ENCODE measurements at places on chromosomes 5 and 9.

GRCh38 chr5:74031536-74031935, 405.5 kb downstream of the ARHGEF28 start:
- no peaks in the 10 kb centered on the region for H3K36me3 ChIP-seq
- no peak overlapping the region for H3K4me3 ChIP-seq
- peaks cover 6% of the 10 kb centered on the region for H3K4me1 ChIP-seq
- no peaks in the 10 kb centered on the region for H3K27me3 ChIP-seq
- no peak overlapping the region for H3K27ac ChIP-seq

DNA sequence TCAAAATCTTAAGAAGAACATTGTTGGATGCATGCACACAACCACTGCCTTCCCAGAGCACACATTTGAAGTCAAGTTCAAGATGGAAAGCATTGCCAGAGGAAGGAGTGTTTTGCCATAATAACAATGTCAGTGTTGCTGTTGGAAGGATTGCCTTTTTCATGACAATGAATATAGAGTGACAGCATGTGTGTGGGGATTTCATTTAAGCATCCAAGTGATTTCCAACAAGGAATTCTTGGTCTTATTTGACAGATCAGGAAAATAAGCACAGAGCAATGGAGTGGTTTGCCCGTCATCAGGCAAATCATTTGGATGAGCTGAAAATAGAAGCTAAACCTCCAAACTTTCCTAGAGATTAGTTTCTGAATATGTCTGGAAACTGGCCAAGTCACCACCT, 140.0 kb upstream of the RAI14 start:
- peaks cover 12% of the 10 kb centered on the region for H3K4me1 ChIP-seq
- no peaks in the 10 kb centered on the region for H3K27me3 ChIP-seq
- H3K27ac ChIP-seq, result no peak overlapping the region
- H3K4me3 ChIP-seq, result no peak overlapping the region

GRCh38 chr9:104775574-104775936, 11.6 kb downstream of the NIPSNAP3B start:
- no peak for DNase-seq
- no peak overlapping the region for H3K4me3 ChIP-seq
- H3K4me1 ChIP-seq, result no peaks in the 10 kb centered on the region
- no peaks in the 10 kb centered on the region for H3K27me3 ChIP-seq
- no peaks in the 10 kb centered on the region for H3K36me3 ChIP-seq

GRCh38 chr5:21802869-21803490, 1050.2 kb downstream of the CDH12 start:
- no peaks in the 10 kb centered on the region for H3K4me1 ChIP-seq
- no peak overlapping the region for H3K4me3 ChIP-seq
- DNase-seq, result no peak
- no peaks in the 10 kb centered on the region for H3K27me3 ChIP-seq
- H3K36me3 ChIP-seq, result no peaks in the 10 kb centered on the region

GRCh38 chr5:157059891-157060290, 975 bp upstream of the HAVCR1 start:
- H3K36me3 ChIP-seq, result no peaks in the 10 kb centered on the region
- H3K27me3 ChIP-seq, result no peaks in the 10 kb centered on the region
- peak overlapping the region; percentile 29 for H3K27ac ChIP-seq
- H3K4me3 ChIP-seq, result no peak overlapping the region
- peaks cover 11% of the 10 kb centered on the region for H3K4me1 ChIP-seq
- DNase-seq, result peak; percentile 47

- no peak overlapping the region for H3K27ac ChIP-seq
- no peaks in the 10 kb centered on the region for H3K4me1 ChIP-seq
- H3K27me3 ChIP-seq, result no peaks in the 10 kb centered on the region
- H3K4me3 ChIP-seq, result no peak overlapping the region
- DNase-seq, result no peak
Measured at GRCh38 chr9:21527579-21527978, 45.5 kb upstream of the IFNE start.

DNA sequence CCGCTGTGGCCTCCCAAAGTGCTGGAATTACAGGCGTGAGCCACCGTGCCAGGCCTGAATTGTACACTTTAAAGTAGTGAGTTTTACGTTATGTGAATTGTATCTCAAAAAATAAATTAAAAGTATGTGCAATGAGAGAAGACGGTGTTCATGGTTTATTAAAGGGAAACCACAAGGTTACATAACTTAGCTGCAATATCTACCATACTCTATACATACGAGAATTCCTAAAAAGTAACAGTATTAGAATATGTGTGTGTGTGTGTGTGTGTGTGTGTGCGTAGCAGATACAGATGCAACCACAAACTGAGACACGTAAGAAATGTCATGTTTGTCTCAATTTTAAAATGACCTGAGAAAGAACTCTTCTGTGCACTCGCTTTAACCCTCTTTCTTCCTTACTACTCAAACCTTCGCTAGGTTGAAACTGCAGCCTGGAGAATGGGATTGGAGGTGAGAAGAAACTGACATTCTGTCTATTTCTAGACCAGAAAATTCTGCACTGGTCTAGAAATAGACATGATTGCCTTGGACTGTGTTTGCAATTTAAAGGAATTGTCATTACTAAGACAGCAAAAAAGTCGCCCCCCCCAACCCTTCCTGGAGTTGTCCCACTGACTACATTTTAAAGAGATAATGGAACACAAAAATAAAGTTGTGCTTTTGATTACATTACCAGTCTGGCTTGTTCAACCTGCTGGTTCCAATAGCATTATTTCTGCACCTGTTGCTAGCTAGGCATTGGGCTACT, 167.0 kb downstream of the RGS3 start:
- H3K4me3 ChIP-seq, result no peak overlapping the region
- no peak for DNase-seq
- no peaks in the 10 kb centered on the region for H3K36me3 ChIP-seq

GRCh38 chr9:84122572-84122971, 142.0 kb downstream of the RMI1 start:
- no peaks in the 10 kb centered on the region for H3K27me3 ChIP-seq
- H3K4me3 ChIP-seq, result no peak overlapping the region
- H3K4me1 ChIP-seq, result no peaks in the 10 kb centered on the region
- H3K36me3 ChIP-seq, result no peaks in the 10 kb centered on the region
- DNase-seq, result no peak

- H3K27ac ChIP-seq, result no peak overlapping the region
- no peak overlapping the region for H3K4me3 ChIP-seq
- DNase-seq, result no peak
- H3K27me3 ChIP-seq, result no peaks in the 10 kb centered on the region
- no peaks in the 10 kb centered on the region for H3K4me1 ChIP-seq
- no peaks in the 10 kb centered on the region for H3K36me3 ChIP-seq
Measured at GRCh38 chr5:3027185-3027865, 275.8 kb upstream of the IRX2 start.

GRCh38 chr5:127777957-127778356, 74.8 kb downstream of the CCDC192 start:
- H3K27ac ChIP-seq, result no peak overlapping the region
- no peaks in the 10 kb centered on the region for H3K4me1 ChIP-seq
- no peaks in the 10 kb centered on the region for H3K27me3 ChIP-seq
- no peak overlapping the region for H3K4me3 ChIP-seq

DNA sequence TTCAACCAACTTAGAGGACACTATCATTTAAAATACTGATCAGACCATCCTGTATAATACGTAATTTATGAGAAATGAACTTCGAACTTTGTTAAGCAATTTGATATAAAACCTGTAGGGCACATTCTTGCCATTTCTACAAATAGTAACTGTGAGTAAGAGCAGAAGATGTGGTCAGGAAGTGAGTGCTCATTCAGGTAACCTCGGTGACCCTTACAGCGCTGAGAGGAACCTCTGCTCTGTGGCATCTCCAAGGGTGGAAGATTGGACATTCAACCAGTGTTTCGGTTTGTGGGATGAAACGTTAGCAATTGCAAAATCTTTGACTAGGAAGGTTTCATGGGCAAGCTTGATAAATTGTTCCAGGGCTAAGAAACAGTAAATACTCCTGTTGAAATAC, 194.8 kb upstream of the IRX2 start:
- H3K27me3 ChIP-seq, result no peaks in the 10 kb centered on the region
- H3K36me3 ChIP-seq, result no peaks in the 10 kb centered on the region
- H3K4me1 ChIP-seq, result no peaks in the 10 kb centered on the region
- no peak overlapping the region for H3K4me3 ChIP-seq
- no peak for DNase-seq
- no peak overlapping the region for H3K27ac ChIP-seq

DNA sequence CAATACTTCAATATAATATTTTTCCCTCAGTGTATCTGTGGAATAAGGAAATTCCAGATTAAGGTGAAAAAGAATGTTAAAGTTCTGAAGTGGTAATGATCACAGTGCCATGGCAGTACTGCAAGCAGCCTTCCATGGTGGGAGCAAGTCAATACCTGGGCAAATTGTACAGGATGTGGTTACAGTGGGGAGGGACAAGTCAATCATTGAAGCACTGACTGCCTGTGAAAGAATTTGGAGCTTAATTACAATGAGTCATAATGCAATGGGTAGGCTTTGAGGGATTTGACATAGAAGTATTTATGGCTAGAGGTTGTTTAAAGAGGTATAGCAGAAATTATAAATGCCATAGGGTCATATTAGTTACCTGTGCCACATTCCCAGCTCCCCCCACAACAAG, 786.5 kb upstream of the ACO1 start:
- no peak overlapping the region for H3K4me3 ChIP-seq
- H3K27me3 ChIP-seq, result no peaks in the 10 kb centered on the region
- H3K27ac ChIP-seq, result no peak overlapping the region
- H3K36me3 ChIP-seq, result no peaks in the 10 kb centered on the region

- no peak for DNase-seq
- H3K27me3 ChIP-seq, result no peaks in the 10 kb centered on the region
- no peak overlapping the region for H3K27ac ChIP-seq
- H3K4me1 ChIP-seq, result no peaks in the 10 kb centered on the region
- H3K4me3 ChIP-seq, result no peak overlapping the region
- no peaks in the 10 kb centered on the region for H3K36me3 ChIP-seq
Measured at GRCh38 chr5:7541898-7542297, 146.0 kb downstream of the ADCY2 start.

GRCh38 chr9:98241357-98242300, 13.8 kb downstream of the TBC1D2 start:
- H3K4me3 ChIP-seq, result no peak overlapping the region
- H3K27ac ChIP-seq, result no peak overlapping the region
- peaks cover 3% of the 10 kb centered on the region for H3K36me3 ChIP-seq

GRCh38 chr9:135521608-135522095, 412 bp downstream of the LCN1 start:
- no peak overlapping the region for H3K4me3 ChIP-seq
- no peaks in the 10 kb centered on the region for H3K27me3 ChIP-seq
- H3K36me3 ChIP-seq, result no peaks in the 10 kb centered on the region
- no peaks in the 10 kb centered on the region for H3K4me1 ChIP-seq

DNA sequence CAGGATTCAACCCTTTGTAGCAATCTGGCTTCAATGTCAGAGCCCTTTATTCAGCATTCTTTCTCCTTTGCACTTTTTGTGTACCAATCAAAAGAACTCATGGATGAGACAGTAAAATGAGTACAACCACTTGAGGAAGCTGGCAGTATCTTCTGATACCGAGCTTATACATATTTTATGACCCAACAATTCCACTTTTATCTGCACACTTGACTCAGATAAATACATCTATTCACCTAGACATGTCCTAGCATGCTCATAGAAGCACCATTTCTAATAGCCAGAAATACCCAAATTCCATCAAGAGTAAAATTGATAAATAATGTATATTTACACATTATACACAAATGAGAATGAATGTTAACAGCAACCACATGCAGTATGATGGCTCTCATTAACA, 111.2 kb upstream of the PTGER4 start:
- no peaks in the 10 kb centered on the region for H3K4me1 ChIP-seq
- no peaks in the 10 kb centered on the region for H3K27me3 ChIP-seq
- no peak overlapping the region for H3K4me3 ChIP-seq

GRCh38 chr9:114047717-114048116, 30.4 kb downstream of the AMBP start:
- H3K27ac ChIP-seq, result no peak overlapping the region
- no peak for DNase-seq
- no peaks in the 10 kb centered on the region for H3K4me1 ChIP-seq
- no peaks in the 10 kb centered on the region for H3K36me3 ChIP-seq

GRCh38 chr5:180915924-180916323, 17.0 kb downstream of the BTNL8 start:
- H3K36me3 ChIP-seq, result no peaks in the 10 kb centered on the region
- no peaks in the 10 kb centered on the region for H3K4me1 ChIP-seq
- no peaks in the 10 kb centered on the region for H3K27me3 ChIP-seq

DNA sequence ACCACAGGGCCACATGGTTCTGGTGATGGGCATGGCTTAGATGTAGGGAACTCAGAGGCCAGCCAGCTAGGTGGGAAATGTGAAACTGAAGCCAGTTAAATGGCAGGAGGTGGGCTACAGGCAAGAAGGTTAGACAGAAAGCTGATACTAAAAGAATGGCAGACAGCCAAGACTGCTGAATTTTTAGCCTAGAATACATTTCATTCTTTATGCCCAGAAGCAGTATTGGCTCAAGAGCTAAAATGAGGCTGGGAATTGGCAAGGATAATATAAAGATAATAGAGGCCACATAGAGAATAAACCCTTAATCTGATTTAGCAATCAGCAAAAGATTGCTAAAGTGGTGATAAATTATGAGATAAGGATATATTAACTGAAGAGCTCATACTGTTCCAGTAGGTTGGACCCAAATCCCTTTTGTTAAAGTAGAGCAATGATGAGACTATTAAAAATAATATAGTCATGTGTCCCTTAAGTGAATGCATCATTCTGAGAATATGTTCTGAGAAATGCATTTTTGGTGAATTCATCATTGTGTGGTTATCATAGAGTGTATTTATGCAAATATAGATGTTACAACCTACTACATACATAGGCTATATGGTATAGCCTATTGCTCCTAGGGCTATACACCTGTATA, 234.3 kb downstream of the CHSY3 start:
- H3K27me3 ChIP-seq, result no peaks in the 10 kb centered on the region
- H3K36me3 ChIP-seq, result no peaks in the 10 kb centered on the region
- H3K4me3 ChIP-seq, result no peak overlapping the region
- no peak for DNase-seq

GRCh38 chr5:61450493-61451279, 118.6 kb downstream of the ZSWIM6 start:
- DNase-seq, result no peak
- peak overlapping the region; percentile 10 for H3K27ac ChIP-seq
- no peak overlapping the region for H3K4me3 ChIP-seq
- H3K27me3 ChIP-seq, result no peaks in the 10 kb centered on the region

DNA sequence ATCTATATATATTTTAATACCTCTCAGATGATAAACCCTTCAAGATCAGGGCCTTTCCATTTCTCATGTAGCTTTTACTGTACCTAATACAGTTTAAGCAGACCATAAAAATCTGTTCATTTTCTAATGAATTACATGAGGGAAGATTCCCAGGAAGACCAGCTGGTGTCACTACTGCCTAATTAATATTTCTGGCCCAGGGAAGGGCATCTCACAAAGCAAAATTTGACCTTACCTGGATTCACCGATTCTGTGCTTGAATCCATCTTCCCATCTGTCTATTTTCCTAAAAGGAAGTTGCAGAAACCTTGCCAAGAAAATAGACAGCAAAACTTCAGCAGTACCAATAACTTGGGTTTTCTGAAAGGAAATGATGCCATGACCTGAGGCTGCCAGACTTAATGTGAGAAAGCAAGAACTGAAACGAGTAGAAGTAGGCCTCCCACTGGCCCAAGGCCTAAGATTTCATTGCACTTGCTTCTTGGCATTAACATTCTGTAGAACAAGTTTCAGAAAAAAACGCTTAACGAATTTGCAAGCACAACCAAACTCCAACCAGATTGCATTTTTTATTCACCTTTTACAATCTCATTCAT, 83.0 kb upstream of the GLIS3 start:
- H3K27me3 ChIP-seq, result no peaks in the 10 kb centered on the region
- no peak overlapping the region for H3K27ac ChIP-seq
- H3K4me3 ChIP-seq, result no peak overlapping the region
- no peaks in the 10 kb centered on the region for H3K4me1 ChIP-seq
